T-cell (primary cell): ENCODE measurements at places on chromosomes 7 and 10. TPM values are rescaled to one million over a fixed set of nuclear protein-coding genes. Genes with fewer than 3 reads are reported as not detected.

GFRA1 gene
- 0.03 TPM for total RNA-seq

OR2A7 gene
- total RNA-seq = 2.5 TPM

DNA sequence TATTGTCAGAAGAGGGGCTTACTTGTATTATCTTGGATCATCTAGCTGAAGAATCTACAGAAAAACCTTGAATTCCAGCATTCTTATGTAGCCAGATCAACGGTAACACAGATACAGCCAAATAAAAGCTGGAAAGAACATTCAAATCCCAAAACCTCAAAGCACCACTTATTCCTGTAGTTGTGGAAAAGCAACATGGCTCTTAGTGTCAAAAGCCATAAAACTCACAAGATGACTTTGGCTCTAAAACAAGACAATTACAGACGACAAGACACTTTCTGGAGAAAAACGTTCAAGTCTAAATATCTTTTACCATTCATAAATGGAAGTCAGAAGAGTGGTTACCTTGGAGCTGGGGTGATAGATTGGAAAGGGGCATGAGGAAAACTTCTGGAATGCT is 173.0 kb downstream of the HERPUD2 start:
- no peak for DNase-seq

DNA sequence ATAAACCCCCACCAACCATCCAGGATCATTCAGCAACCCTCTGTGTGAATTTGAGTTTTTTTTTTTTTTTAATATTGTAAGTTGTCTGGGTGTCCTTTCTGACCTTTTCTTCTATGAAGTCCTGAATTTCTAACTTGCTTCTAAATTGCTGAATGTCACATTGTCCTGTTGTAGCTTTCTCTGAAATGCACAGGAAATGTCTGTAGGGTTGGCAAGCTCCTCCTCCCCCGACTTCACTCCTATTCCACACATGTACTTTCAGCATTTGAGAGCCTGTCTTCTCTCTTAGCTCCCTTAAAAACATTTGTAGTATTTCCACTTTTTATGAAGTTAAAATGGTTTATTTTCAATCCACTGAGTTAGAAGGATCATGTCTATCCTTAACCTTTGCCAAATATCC is 3.3 kb upstream of the CNNM2 start:
- no peak for DNase-seq

DNA sequence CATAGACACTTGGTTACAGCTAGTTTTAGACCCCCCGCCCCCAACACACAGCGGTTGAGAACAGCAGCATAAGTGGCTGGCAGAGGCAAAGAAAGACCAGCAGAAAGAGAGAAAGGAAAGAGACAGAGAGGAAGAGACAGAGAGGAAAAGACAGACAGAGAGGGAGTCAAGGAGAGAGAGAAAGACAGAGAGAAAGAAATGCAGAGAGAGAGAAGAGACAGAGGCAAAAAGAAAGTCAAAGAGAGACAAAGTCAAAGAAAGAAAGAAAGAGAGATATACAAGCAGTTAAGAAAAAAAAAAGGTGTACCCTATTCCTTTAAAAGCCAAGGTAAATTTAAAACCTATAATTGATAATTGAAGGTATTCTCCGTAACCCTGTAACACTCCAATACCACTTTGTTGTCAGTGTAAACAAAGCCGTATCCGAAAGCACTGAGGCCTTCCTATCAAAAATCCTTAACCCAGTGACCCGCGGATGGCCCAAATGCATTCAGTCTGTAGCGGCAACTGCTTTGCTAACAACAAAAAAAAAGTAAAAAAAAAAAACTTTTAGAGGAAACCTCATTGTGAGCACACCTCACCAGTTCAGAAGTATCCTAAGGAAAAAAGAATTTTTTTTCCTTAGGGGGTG is 11.9 kb upstream of the SLC12A9 start:
- DNase-seq = no peak

CHN2 gene
- 6.8 TPM for total RNA-seq

GRCh38 chr10:69739634-69740033 is 62.1 kb upstream of the COL13A1 start:
- no peak for DNase-seq

GRCh38 chr7:150826061-150826849 is 25.7 kb downstream of the TMEM176A start:
- no peak for DNase-seq

PCLO gene
- 0.03 TPM for total RNA-seq

C1QL3 gene
- not detected for total RNA-seq

DNA sequence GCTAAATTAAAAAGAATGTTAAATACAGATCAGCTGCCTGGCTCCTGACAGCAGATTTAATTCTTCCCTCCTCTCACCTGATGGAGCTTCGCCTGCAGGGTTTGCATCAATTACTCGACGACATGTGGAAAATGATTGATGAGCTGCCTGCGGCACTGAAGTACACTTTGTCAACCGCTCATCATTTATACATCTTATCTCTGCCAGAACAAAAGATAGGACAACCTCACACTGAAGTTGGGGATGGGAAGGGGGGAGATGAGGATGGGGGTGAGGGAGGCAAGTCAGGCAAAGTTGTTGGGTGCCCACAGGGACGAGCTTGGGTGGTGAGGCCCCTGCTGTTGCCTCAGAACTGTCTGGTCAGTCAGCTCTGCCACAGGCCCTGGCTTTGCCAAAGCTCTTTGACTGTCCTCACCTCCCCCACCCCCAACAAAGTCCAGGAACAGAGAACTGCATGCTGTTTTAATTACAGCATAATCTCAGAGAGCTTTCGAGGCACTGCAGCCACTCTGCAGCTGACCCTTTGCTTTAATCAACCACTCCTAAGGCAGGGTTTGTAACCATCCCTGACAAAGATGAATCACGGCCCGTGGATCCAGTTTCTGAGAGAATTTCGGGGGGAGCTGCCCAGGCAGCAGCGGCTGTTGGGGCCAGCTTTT is 702.3 kb downstream of the LRMDA start:
- DNase-seq = no peak

ASZ1 gene
- not detected for total RNA-seq

TMEM229A gene
- not detected for total RNA-seq

- DNase-seq = no peak
These were observed 48.4 kb downstream of the GATA3 start for GRCh38 chr10:8102708-8103401.

DNA sequence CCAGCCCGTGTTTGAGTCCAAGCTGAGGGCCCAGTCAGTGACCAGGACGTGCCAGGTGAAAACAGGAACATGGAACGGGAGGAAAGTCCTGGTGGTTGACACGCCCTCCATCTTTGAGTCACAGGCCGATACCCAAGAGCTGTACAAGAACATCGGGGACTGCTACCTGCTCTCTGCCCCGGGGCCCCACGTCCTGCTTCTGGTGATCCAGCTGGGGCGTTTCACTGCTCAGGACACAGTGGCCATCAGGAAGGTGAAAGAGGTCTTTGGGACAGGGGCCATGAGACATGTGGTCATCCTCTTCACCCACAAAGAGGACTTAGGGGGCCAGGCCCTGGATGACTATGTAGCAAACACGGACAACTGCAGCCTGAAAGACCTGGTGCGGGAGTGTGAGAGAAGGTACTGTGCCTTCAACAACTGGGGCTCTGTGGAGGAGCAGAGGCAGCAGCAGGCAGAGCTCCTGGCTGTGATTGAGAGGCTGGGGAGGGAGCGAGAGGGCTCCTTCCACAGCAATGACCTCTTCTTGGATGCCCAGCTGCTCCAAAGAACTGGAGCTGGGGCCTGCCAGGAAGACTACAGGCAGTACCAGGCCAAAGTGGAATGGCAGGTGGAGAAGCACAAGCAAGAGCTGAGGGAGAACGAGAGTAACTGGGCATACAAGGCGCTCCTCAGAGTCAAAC is 5.2 kb downstream of the GIMAP5 start:
- DNase-seq = no peak

- no peak for DNase-seq
These were observed 764 bp upstream of the FAM131B start for GRCh38 chr7:143363016-143363937.

DNA sequence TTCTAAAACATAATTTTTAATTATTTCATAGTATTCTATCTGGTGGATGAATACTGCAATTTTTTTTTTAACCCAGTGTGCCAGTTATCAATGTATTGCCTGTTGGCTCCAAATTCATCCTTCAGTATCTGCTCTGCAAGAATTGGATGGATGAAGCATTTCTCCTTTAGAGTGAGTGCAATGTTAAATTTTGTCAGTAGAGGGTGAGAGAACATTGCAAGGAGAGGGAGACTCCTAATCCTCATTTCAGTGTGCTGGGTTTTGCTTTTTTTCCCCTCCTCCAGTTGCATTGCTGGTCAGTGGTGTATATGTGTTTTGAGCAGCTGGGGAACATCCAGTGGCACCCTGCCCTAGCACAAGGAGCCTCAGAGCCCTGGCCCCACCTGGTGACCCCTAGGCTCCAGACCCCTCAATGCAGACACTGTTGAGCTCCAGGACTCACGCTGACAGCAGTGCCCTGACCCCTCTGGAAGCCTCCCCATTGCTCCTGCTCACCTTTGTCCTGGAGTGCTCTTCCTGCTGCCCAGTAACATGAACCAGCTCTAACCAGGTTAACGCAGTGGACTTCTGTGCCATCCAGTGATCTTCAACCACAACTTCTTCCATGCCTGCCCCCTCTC is 199.4 kb downstream of the USP6NL start:
- DNase-seq = no peak

DNA sequence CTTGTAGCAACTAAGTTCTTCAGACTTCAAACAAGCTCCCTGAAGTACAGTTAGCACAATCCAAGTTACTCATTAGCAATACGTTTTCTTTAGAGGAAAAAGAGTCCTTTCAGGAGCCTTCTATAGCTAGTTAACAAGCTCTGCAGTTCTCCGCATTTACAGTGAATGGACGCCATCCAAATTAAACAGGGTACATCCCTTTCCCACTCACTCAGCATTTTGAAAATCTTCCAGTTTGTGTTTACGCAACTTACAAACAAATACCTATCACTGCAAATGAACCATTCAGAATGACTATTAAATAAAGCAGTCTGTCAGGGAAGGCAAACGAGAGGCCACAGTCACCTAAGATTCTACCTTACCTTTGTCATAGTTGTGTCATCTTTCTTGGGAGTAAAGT is 84.5 kb downstream of the RNF32 start:
- no peak for DNase-seq

DNA sequence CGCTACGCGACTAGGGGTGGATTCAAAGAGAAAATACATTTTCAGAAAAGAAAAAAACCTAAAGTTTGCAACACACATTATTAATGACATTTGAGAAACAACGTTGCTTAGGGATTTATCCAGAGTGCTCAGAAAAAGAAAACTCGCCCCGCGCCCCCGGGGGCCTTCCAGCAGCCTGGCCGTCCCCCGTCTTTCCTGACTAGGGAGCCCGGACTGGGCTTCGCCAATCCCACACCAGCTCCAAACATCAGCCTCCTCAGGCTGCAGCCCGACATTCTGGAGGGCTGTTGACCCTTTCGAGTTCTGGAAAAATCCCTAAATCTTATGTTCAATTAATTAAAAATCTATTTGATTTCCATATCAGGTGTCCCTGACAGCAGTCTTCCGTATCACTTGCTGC is 48.6 kb downstream of the CLEC2L start:
- DNase-seq = no peak

DNA sequence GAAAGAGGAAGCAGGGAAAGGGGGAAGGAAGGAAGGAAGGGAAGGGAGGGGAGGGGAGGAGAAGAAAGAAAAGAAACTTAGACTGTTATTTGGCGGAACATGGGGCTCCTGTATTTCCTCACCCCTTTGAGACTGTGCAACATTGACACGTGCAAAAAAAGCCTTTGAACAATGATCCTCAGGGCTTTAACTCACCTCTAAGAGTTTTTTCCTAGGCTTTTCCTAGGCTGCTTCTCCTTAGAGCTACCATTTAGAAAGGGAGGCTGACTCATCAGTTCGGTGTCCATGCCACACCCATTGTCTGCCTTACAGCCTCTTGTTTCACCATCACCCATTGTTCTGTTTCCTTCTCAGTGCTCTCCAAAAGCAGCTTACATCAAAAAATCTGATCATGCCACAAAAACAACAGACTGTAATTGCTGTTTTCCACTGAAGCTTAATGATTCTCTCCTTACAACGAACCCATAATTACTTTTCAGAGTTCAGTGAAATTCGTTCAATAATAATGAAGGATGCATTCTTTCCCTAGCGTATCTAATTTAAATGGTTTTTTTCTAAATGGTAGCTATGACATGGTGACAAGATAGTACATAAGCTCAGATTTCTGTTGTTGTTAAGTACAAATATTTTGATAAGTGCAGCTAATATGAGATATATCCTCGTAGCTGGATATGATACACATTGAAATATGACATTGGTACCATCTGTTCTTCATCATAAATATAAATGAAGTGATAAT is 90.8 kb downstream of the PRLHR start:
- no peak for DNase-seq

PTPRN2 gene
- total RNA-seq = 1.7 TPM

HDAC9 gene
- 4.7 TPM for total RNA-seq
